Stimulated activated CD8-positive, alpha-beta memory T cell treated with anti-CD3 and anti-CD28 coated beads, Interleukin-4, amount 100 ng/mL, for 4 hours (primary cell): ENCODE measurements at places on chromosomes 3 and 15.
A peak's percentile ranks its signal among the peaks of the same experiment; 100 is the strongest.

DNA sequence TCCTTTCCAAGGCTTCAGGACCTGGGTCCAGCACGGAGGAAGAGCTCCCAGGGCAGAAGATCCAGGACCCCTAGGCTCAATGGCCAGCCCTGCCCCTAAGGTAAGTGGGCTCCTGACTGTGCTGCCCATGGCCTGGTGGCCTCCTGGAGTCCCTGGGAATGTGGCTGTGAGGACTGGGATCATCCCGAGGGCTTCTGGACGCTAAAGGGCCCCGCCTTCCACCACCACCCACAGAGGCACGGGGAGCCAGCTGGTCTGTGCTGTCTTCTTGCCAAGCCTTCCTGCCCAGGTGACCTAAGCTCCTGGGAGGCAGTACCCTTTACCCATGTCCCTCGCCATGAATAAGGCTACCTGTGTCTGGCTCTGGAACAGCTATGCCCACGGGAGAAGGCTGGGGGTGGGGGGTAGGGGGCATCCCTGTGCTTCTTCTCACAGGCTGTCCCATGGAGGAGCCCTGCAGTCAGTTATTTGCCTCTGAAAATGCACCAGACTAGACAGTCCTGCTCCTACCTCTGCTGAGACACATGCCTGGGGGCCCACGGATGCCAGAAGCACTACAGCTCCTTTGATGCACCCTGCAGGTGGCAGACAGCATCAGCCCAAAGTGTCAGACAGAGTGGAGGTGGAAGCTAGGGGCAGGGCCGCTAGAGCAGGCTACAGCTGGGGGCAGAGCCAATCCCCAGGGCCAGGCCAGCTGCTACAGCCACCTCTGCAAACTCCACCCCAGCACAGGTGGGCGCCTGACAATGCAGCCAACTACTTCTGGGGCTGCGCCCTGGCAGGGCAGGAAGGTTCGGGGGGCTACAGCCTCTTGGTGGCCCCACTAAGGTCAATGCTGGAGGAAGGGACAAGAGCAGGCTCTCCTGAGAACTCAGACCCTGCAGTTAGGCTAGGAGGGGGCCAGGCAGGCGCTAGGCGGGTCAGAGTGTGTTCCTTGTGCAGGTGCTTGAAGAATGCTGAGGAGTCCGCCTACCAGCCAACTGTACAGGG, 90.9 kb downstream of the SEC22A start:
- DNase-seq: no peak

GRCh38 chr15:74893627-74894026, 3.8 kb downstream of the MPI start:
- DNase-seq: no peak

DNA sequence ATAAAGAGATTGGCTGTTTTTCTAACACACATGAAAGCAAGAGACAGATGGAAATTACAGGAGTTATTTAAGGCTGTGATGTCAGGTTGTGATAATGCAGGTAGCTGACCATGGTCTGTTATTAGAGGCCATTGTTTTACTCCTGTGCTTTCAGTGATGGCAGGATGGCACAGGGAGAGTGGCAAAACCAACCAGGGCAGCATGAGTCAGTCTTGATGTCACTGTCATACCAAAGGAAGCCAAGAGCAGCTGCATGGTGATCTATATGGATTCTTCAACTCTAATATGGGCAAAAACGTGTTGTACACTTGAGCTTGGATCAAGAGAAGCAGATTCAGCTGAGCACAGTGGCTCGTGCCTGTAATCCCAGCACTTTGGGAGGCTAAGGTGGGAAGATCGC, 91.8 kb upstream of the LMOD3 start:
- no peak for DNase-seq

- no peak for DNase-seq
Measured at GRCh38 chr3:194271460-194272035, 79.6 kb downstream of the CPN2 start.

GRCh38 chr3:65914032-65914739, 124.5 kb downstream of the MAGI1 start:
- DNase-seq: no peak

GRCh38 chr3:179825527-179826246, 172.8 kb downstream of the USP13 start:
- no peak for DNase-seq

GRCh38 chr3:7573330-7573729, 712.4 kb downstream of the GRM7 start:
- DNase-seq: no peak

- DNase-seq: no peak
Measured at GRCh38 chr15:80093854-80094418, 34.5 kb downstream of the ZFAND6 start.

DNA sequence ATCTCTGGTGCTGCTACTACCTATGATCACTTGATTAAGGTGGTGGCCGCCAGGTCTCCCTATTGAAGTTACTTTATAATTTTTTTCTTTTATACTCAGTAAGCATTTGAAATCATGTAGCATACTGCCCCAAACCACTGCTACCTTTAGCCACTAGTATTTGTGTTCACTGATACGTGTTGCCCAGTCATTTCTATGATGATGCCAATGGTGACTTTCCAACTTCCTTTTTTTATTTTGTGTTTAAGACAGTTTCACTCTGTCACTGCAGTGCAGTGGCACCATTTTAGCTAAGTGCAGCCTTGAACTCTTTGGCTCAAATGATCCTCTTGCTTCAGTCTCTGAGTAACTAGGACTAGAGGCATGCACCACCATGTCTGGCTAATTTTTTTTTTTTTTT, 598.2 kb downstream of the NAALADL2 start:
- DNase-seq: no peak

DNA sequence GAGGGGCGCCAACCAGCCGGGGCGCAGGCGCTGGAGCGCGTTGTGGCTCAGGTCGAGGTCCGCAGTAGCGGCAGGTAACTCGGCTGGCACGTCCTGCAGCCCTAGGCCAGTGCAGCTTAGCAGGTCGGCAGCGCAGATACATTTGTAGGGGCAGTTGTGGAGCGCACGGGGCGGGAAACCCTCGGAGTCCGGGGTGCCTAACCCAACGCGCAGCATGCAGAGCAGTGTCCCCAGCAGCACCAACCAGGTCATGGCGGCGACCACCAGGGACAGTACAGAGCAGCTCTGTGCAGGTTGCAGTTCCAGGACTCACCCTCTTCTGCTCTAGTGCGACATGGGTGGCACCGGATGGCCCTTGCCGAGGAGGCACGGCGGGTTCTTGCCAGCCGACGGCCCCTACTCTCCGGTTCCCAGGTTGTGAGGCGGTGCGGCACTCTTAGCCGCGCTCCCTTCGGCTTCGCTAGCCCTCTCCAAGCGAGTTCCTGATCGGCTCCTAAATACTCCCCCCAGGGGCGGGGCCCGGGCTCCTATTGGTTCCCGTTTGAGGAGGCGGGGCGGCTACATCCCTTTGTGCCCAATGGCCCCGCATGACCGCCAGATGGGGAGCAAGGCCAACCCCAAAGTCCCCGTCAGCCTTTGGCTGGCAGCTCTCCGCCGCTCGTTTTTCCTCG, at the start of gene AMIGO3:
AMIGO3 (minus strand) TSS at position 471 of the 671 bp plus-strand sequence; CDS start at position 252, 219 bp downstream.
- DNase-seq: peak; percentile 82

- peak; percentile 66 for DNase-seq
Measured at GRCh38 chr3:185936814-185937688, 763 bp downstream of the TRA2B start.

- DNase-seq: no peak
Measured at GRCh38 chr15:51755790-51756189, 4.4 kb downstream of the TMOD2 start.

DNA sequence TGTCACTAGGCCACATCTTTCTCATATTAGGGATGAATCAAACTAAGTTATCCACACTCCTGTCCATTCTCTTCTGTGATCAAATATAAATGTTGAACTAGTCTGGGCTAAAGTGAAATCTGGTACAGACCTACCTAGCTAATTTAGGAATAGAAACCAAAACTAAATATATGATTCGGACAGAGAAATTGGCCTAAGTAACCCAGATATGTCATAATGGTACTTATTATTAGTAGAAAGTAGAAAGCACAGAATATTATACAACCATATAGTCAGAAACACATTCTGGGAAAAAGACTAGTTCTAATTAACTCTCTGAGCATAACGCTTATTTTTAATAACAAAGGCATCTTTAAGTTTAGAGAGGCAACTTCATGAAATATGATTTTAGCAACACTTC, 389.0 kb downstream of the LSAMP start:
- no peak for DNase-seq

- DNase-seq: no peak
Measured at GRCh38 chr3:140463355-140463754, 214.5 kb upstream of the TRIM42 start.

DNA sequence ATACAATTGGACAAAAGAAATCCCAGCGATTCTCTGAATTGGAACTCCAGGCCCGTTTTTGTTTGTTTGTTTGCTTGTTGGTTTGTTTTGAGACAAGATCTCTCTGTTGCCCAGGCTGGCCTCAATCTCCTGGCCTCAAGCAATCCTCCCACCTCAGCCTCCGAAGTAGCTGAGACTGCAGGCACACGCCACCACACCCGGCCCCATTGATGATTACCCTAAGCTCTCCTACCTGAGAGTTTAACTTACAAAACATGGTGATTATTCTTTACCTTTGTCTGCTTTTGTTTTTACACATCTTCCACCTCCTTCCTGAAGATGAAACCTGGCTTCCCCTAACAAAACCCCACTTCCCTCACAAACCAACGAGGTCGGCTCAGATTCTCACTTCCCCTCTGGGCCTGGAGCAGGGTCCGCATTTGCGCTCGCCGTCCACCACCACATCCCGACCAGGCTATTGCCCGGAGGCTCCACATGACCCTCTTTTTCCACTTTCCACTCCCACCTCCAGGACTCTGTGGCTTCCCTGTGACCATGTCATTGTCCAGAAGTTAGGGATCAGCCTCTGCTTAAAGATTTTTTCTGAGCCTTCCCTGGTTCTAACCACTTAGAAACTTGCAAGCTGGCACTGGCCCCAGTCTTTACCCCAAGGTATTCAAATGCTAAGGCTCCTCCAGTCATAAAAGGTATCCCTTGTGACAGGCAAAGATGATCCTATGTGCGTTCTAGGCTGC, 14.8 kb downstream of the KLHL6 start:
- DNase-seq: no peak

GRCh38 chr3:139957844-139958243, 22.9 kb downstream of the CLSTN2 start:
- DNase-seq: no peak

- no peak for DNase-seq
Measured at GRCh38 chr3:41602121-41602520, 359.8 kb downstream of the ULK4 start.

GRCh38 chr15:50227076-50227475, 38.5 kb downstream of the HDC start:
- no peak for DNase-seq

GRCh38 chr3:51358981-51359380, 26.1 kb upstream of the MANF start:
- no peak for DNase-seq

- DNase-seq: no peak
Measured at GRCh38 chr3:14991818-14992612, 44.6 kb downstream of the NR2C2 start.

GRCh38 chr15:31364301-31365031, 37.8 kb downstream of the KLF13 start:
- no peak for DNase-seq

GRCh38 chr15:48185529-48185928, 5.9 kb upstream of the CTXN2 start:
- DNase-seq: no peak

DNA sequence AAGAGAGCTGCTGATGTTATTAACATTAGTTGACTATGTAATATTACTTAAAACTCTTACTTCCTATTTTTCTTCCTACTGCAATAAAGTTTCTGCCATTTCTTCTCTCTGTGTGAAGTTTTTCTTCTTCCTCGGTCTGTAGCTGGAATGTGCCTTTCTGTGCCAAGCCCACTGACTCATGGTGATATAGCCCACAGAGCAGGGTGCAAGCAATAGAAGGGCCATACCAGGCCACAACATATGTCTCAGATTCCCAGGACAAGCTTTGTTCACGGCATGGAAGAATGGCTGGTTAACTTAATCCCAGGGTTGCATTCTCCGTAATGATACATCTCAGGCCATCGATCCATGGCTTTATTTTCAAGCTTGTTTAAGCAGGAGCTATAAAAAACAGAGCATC, 815.3 kb downstream of the TUSC7 start:
- no peak for DNase-seq

DNA sequence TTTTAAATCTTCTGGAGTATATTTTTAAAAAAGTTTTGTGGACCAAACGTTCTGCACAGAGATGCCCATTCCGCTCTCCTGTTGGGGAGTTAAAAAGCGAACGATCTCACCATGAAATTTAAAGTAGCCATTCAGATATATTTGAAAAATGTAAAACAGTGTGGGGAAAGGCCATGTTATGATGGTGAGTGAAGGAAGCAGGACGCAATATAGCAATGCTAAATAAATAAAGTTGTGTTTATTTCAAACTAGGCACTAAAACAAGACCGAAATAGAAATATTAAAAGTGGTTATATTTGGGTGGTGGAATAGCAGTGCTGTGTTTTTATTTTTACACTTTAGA, 327 bp upstream of the CCDC13 start:
- no peak for DNase-seq

DNA sequence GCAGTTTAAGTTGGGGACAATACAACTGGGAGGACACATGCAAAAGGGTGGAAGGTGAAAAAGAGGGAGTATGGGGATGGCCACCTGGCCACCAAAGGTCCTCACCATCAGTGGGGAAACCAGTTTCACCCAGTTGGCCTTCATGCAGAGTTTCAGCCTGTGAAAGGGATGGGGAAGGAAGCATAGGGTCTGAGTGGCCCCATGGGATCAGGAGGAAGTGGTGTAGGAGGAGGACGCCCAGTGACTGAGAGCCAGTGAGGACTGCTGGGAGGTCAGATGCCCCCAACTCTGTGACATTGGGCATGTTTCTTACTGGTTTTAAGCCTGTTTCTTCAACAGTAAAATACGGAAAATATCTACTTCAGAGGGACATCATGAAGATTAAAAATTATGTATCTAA, 16.3 kb downstream of the BCL2A1 start:
- DNase-seq: no peak

DNA sequence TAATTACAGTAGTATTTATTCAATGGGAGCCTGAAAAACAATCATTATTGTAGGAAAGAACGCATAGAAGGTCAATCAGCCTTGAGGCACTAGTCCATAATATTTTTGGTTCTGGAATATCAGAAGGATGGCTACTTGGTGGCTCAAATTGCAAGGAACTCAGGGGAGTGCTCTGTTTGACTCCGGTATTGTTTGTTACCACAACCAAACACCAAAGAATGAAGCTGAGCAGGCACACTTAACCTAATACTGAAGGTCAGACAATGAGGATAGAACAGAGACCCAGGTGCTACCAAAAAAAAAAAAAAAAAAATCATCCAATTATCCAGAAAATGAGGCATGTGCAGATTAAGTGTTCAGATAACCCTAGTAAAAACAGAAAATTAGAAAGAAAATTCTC, 11.1 kb upstream of the SATB1 start:
- no peak for DNase-seq

GRCh38 chr3:67030785-67031740, 33.0 kb downstream of the KBTBD8 start:
- DNase-seq: no peak

DNA sequence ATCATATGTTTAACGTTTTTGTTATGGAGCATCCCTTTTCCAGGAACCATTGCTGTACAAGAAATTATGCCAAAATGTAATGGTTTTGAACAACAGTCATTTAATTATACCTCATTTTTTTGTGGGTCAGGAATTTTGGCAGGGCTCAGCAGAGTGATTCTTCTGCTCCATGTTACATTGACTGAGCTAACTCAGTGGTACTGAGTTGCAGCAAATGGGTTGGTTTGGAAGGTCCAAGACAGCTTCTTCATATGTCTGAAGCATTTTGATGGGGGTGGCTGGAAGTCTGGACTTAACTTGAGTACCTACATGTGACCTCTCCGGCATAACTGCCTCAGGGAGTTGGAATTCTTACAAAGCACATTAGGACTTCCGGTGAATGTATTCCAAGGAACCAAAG, 26.0 kb upstream of the CMC1 start:
- no peak for DNase-seq

- no peak for DNase-seq
Measured at GRCh38 chr3:51371943-51372557, 13.0 kb upstream of the MANF start.
